CD4-positive, alpha-beta memory T cell (primary cell): ENCODE measurements at places on chromosomes 4 and X. TPM values are rescaled to one million over a fixed set of nuclear protein-coding genes. Genes with fewer than 3 reads are reported as not detected.

The CXCL11 gene
- not detected for polyA plus RNA-seq

The RAP2C gene
- 20.8 TPM for polyA plus RNA-seq

The EDA2R gene
- 0.08 TPM for polyA plus RNA-seq

The STBD1 gene
- polyA plus RNA-seq, result 1.2 TPM

The KLB gene
- polyA plus RNA-seq, result not detected

- DNase-seq, result no peak
Measured at GRCh38 chr4:169628579-169628978, 8.2 kb downstream of the CLCN3 start.

DNA sequence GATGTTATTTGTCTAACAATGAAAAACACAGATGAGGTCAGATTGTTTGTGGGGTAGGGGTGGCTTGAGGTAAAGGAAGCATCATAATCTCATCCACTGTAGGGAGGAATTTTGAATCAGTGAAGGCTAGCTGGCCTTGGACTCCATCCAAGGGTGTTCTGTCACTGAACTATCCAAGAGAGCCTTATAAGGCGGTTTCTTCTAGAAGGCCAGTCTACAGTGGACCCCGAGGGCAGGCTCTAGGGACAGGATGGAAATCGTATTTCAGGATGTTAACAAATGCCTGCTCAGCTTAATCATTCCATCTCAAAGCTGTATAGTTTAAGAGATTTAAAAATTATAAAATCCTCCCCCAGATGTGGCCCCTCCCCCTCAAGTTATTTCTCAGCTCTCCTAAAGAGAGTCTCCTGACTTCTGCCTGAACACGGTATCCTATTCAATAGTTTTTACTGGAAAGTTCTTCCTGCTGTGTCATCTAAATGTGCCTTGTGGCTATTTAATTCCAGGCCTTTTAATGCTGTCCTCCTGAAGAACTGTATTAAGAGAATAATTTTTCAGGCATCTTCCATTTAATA is 8.0 kb downstream of the IGFBP7 start:
- no peak for DNase-seq

GRCh38 chr4:145886871-145887240 is 51.8 kb downstream of the ZNF827 start:
- DNase-seq, result no peak
